ENCODE measurements at places on chromosomes 3 and 15.
A peak's percentile ranks its signal among the peaks of the same experiment; 100 is the strongest.

DNA sequence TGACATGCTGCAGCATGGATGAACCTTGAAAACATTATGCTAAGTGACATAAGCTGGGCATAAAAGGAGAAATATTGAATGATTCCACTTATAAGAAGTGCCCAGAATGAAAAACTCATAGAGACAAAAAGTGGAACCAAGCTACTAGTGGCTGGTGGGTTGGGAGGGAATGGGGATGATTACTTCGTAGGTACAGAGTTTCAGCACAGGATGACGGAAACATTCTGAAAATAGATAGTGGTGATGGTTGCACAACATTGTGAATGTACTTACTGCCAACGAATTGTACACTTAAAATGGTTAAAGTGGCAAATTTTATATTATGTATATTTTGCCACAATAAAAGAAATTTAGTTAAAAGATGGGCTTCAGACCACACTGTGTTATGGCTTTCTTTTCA is 93.6 kb downstream of the RPLP1 start:
- DNase-seq, result no peak

DNA sequence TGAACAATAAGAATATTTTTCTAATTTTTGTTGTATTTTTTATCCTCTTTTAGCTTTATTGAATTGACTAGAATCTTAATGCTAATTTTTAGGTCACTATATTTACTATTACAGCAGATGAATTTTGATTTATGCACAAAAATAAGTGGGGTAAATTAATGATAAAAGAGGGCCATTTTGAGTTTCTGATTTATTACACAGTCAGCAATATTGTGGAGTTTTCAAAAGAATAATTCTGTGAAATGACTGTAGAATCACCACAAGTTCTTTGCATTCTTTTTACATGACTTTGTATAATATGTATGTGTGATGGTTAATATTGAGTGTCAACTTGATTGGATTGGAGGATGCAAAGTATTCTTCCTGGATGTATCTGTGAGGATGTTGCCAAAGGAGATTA is 812.4 kb upstream of the DPPA4 start:
- DNase-seq, result no peak

GRCh38 chr3:10855083-10855870 is 39.2 kb downstream of the SLC6A11 start:
- no peak for DNase-seq

GRCh38 chr15:78093242-78094020 is 1.1 kb downstream of the SH2D7 start:
- no peak for DNase-seq

GRCh38 chr3:53806182-53807116 is 39.8 kb downstream of the CHDH start:
- DNase-seq, result no peak

- DNase-seq, result peak; percentile 9
These were observed 29.3 kb downstream of the SHQ1 start for GRCh38 chr3:72818905-72819304.

GRCh38 chr3:136250903-136251460 is 842 bp downstream of the PCCB start:
- peak; percentile 15 for DNase-seq

DNA sequence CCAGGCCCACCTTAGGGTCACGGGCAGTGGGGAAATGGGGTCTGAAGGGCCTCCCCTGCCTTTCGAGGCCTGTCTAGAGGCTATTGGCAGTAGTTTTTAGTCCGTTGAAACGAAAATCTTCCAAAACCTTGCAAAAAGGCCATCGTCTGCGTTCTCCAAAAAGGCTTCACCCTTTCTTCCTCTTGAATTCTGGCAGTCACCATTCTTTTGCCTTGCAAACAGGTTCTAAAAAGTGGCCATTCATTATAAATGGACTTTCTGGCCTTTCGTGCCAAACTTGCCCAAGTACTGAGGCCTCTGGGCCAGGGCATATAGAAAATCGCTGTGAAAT is 367 bp upstream of the TARS3 start:
- no peak for DNase-seq

- DNase-seq, result no peak
These were observed 156.7 kb upstream of the ATP11B start for GRCh38 chr3:182636646-182637045.

DNA sequence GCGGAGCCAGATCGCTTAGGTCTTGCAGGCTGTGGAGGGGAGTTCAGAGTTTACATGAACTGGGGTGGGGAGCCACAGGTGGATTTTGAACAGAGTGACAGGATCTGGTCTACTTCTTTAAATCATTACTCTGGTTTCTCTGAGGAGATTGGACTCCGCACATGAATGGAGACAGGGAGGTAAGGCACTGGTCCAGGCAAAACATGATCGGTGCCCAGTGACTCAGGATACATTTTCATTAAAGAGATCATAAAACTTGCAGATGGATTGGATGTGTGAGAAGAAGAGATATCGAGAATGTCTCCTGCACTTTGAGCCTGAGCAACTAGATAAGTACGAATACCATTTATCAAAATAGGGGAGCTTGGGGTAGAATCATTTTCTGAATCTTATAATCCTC is 61.8 kb upstream of the CMSS1 start:
- no peak for DNase-seq

DNA sequence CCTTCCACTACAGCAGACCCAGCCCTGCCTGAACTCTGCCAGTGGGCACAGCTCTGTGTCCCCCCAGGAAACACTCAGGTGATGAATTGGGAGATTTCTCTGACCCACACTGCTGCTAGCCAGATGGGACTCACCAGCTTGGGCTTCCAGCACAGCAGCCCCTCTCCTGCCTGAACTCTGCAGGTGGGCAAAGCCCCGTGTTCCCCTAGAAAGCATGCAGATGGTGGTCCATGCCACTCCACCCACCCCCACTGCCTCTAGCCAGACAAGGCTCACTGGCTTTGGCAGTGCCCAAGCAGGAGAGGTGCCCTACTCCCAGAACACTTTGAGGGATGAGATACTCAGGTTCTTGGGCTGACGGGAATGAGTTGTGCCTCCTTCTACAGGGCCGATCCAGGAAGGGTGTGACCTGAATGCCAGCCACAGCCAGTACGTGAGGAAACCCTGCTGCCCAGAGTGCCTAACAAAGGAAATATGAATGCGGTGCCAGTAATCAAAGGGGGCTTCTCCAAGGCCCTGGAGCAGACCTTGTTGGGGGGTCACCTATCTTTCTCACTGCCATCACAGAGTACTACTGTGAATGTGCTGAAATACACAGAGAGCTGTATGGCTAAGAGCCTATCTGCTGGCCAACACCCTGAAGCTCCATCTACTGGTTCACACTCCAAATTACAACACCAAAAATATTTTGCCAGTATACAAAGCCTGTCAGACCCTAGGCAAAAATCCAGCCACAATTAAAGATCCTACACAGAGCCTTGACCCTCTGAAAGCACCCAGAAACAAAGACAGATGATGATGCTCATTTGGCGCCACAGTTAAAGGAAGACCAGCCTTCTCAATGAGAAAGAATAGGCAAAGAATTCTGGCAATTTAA is 61.9 kb downstream of the BTLA start:
- DNase-seq, result peak; percentile 18

DNA sequence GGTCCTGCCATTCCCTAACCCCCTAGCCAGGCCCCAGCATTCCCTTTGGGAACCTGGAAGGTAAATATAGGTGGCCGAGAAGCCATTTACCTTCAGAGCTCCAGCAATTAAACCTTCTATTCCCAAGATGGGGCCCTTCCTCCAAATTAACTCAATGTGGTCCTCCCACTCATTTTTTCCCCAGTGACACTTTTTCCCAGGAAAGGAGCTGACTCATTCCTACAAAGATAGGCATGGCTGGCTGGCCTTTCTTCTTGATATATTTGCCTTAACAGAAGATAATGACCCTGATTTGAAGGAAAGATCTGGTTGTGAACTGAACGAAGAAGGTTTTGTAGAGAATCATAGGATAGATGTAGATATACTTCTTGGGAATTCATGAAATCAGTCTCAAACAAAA is 279.0 kb upstream of the VEPH1 start:
- DNase-seq, result no peak

- no peak for DNase-seq
These were observed 81.1 kb downstream of the PDCD6IP start for GRCh38 chr3:33879540-33879939.

DNA sequence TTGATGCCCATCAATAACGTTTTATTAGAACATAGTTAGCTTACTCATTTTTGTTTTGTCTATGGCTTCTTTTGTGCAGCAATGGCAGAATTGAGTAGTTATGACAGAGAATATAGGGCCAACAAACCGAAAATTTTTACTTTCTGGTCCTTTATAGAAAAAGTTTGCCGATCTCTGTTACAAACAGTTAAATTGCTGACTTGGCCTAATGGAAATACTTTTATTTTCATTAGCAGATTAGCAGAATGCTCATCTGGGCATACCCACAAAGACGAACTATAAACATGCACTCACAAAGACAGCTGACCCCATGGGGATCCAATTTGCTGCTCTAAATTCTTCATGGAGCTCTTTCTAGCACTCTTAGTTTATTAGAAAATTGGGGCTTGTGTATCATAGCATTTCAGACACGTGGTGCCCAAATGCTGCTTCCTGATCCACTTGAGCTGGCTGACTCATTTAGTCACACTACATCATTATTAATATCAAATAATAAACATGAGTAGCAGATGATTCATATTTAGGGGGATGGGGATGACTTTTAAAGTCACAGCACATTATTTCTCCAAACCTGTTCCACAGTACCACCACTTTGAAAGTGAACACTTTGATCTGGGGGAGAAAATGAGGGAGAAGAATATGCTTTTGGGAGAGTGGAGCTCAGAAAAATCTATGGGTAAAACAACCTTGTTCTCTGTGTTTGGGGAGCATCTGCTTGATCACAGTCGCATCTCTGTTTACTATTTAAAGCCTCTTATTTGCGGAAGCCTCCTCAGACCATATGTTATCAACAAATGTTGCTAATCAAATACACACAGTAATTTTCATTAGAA is 228.1 kb upstream of the FEZF2 start:
- DNase-seq, result no peak

Measured in stimulated activated CD4-positive, alpha-beta T cell treated with anti-CD3 and anti-CD28 coated beads, Interleukin-4, amount 100 ng/mL, for 24 hours (primary cell).